H1 (cell line): ENCODE measurements at places on chromosomes 12 and 14. TPM values are rescaled to one million over a fixed set of nuclear protein-coding genes. Genes with fewer than 3 reads are reported as not detected.

The FLVCR2 gene
- 6.3 and 8.2 TPM in 2 replicates for polyA plus RNA-seq

The RNASE7 gene
- polyA plus RNA-seq: not detected in 2 replicates

The OR4E2 gene
- not detected in 2 replicates for polyA plus RNA-seq

The FAM90A1 gene
- polyA plus RNA-seq: 0.21 and 0.52 TPM in 2 replicates

The LRRK2 gene
- polyA plus RNA-seq: 0.06 TPM in 1 of 2 replicates, not detected in the other
